RKO (cell line): ENCODE measurements at places on chromosomes 2 and 18.

DNA sequence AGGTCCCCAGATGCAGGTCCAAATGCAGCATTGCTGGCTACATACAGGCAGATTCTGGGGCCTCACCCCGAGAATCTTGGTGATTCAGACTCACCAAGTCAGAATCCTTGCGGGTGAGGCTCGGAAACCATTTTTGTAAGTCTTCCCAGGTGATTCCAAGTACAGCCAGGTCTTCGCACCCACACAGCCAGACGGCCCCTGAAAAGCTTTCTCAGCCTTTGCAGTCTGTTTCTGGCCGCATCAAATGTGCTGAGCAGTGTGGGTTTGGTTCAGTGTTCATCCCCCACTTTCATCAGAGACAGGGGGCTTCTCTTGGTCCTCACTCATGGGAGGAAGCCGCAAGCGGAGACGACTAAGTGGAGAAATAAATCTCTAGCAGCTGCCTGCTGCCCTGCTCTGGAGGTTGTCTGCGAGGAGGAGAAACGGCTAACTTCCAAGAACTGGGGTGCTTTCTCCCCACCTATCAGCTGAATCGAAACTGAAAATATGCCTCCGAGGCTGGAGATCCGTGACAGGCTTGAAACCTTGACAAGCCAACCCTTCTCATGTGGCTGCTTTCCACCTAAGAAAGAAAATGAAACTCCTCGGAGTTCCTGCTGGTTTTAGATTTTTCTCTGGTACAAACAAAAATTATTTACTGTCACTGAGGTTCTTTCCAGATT, 8.9 kb upstream of the TMEM185B start:
- DNase-seq, result no peak

- no peak for DNase-seq
Measured at GRCh38 chr2:224442071-224442967, 40.4 kb upstream of the FAM124B start.

GRCh38 chr18:76459687-76460350, 35.2 kb downstream of the ZNF516 start:
- DNase-seq, result peak; percentile 78

DNA sequence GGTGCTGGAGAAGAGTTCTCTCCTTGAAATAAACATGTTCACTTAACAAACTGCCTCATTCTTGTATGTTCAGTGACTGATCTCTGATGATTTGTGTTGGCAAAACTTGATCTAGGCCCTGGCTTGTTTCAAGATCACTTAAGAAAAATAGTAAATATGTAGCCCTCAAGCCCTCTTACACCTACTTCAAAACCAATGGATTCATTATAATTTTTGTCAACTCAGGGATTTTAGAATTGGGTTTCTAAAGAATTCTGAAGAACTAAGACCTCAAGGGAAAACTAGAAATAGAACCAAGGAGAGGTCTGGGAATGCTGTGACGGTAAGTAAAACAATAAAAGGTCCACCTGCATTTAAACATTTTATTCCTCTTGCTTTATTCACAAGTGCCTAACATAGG, 1731.6 kb upstream of the CELF4 start:
- no peak for DNase-seq

DNA sequence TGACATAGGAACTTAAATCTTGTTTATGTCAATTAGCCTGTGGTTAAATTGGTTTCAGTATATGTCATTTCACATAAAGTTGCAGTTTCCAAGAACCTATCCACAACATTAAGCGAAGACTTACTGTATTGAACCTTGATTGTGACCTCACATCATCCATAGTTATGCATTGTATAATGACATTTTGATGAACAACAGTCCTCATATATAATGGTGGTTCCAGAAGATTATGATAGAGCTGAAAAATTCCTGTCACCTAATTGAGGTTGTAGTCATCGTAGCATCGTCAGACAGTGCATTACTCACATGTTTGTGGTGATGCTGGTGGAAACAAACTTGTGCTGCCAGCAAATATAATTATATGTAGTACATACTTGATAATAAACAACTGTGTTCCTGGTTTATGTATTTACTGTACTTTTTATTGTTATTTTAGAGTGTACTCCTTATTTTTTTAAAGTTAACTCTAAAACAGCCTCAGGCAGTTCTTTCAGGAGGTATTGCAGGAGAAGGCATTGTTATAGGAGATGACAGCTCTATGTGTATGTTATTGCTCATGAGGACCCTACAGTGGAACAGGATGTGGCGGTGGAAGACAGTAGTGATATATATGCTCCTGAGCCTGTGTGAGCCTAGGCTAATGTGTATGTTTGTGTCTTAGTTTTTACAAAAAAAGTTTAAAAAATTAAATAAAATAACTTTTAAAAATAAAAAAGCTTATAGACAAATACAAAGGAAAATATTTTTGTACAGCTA, 56.6 kb downstream of the UBE2E3 start:
- DNase-seq, result peak; percentile 74

GRCh38 chr2:83015900-83016299, 1443.2 kb downstream of the SUCLG1 start:
- DNase-seq, result no peak

DNA sequence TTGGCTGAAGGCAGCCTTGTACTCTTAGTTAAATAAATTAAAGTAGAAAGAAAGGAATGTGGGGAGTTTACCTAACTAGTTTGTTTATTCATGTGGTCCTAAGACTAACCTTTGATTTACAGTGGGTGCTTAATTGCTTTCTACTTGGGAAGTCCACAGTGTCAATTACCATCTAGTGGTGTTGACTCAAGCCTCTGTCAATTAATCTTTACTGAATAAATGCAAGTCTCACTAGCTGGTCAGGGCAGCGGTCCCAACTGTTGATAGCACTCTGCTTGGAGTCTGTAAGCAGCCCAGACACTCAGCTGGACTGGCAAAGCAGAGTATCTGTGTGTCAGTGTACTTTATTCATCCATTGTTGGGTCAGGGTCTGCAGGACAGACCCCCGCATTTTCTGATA, 15.8 kb downstream of the ZNF514 start:
- no peak for DNase-seq

DNA sequence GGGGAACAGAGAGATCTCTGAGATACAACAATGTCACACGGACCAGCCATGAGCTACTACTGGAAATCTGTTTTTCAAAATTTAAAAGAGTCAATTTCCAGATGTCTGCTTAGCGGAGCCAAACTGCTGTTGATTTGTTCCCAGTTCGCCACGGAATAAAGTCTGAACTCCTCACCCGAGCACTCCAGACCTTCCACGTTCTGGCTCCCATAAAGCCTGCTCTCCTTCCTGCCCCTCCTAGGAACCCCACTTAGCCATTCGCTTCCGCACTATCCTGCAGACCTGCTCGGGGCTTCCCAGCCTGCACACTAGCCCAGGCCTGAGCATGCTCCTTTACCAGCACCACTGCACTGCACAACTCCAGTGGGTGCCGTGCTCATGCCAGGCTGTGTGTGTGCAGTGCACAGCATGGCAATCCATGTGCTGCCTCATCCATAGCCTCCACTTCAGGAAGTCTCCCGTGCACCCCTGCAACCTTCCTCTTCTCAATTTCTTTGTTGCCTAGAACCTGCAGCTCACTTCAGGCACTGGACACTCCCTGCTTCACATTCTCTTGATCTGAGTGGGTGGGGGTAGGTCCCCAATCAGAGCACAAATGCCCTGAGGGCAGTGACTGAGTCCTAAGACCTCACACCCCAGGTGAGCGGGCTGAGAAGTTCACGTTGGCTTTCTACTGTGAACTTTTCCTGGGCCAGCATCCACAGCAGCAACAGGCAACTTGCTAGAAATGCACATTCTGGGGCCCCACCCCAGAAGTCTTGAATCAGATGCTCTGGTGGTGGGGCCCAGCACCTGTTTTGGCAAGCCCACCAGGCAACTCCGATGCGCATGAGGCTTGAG, 53.7 kb downstream of the ZBTB7C start:
- DNase-seq, result no peak

DNA sequence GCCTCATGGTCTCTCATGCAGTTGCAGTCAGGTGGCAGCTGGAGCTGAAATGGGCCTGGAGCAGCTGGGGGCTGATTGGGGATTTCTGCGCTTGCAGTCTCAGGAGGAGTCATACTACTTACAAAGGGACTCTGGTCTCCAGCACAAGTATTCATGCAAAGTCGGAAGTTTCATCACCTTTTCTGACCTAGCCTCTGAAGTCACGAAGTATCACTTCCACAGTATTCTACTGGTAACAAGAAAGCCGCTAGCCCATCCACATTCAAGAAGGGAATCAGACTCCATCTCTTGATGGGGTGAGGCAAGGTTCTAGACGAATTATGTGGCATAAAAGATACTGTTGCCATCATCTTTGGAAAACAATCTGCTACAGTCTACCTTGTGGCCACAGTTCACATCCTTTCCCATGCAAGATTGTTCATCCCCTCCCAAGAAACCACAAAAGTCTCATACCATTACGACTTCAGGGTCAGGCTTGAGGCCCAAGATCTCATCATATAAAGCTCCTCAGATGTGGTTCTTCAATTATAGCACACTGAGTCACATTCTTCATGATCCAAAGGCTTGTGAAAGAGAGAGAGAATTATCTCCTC, 95.3 kb downstream of the SMC6 start:
- no peak for DNase-seq

DNA sequence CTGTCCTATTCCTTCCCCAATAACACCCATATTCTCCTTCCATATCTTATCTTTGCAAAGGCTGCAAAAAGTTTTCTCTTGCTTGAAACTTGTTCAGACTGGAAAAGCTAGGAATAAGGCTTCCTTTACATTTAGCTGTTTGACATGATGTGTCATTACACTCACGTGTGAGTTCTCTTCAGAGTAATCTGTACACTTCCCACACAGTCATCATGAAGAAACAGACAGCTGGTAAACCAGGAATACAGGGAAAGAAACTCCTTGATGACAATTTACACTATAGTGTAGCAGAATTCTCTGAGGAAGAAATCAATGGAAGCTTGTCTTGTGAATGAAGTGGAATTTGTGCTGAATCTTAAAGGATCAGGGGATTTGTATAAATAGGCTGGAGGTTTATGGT, 628.6 kb upstream of the CDH2 start:
- DNase-seq, result no peak

- DNase-seq, result no peak
Measured at GRCh38 chr2:144876013-144876412, 356.1 kb upstream of the ZEB2 start.

DNA sequence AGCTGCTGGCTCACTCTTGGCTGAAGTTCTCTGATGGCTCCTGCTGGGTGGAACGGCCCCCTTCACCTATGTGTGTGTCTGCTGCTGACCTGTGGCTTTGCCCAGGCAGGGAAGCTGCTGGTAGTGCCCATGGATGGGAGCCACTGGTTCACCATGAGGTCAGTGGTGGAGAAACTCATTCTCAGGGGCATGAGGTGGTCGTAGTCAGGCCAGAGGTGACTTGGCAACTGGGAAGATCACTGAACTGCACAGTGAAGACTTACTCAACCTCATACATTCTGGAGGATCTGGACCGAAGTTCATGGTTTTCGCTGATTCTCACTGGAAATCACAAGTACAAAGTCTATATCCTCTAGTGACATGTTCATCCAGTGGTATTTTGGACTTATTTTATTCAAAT, 13.9 kb upstream of the UGT1A8 start:
- no peak for DNase-seq

DNA sequence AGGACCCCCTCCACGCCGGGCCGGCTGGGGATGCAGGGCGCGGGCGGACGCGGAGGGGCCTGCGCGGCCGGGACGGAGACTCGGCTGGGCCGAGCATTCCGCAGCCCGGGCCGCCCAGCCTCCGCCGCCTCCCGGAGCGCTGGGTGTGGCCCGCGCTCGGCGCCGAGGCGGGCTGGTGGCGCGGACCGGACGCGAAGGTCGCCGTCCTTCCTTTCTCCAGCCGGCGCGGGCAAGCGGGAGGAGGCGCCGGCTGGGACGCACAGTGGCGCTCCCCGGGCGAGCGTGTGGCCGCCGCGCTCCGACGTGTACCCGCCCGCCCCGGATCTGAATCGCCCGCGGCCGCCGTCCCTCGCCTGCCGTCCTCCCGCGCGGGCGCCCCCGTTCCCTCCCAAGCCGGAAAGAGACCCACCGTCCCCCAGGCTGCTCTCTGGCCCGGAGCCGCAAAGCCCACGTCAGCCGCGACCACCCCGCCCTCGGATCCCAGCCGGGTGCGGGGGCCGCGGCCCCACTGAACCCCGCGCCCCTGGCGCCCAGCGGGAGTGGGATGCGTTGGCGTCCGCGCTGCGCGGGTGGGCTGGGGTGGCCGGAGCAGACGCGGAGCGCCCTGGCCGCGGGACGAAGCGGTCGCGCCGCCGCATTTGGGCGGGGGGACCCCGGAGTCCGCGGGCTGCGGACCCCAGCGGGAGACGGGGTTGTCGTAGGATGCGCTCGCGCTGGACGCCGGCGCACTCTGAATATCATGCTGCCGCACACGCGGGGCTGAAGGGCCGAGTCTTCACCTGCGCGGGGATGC, 634 bp downstream of the SPATS2L start:
- DNase-seq, result peak; percentile 51

DNA sequence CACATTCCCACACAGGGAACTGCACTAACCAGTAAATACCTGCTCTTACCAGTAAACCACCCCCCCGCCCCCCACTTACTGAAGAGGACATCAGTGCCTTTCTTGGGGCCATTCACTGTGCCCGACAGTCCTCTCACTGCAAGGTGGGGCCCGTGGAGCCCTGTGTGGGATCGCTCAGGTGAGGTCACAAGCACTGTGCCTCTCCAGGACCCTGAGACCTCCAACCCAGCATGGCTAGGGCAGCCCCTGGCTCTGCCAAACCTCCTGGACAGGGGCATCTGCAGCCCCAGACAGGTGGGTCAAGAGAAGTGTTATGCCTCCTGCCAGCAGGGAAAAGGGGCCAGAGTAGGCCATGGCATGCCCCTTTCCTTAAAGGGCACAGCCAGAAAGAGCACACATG, 6.7 kb upstream of the NEURL3 start:
- no peak for DNase-seq

GRCh38 chr2:127451981-127452380, 33.8 kb downstream of the PROC start:
- no peak for DNase-seq

DNA sequence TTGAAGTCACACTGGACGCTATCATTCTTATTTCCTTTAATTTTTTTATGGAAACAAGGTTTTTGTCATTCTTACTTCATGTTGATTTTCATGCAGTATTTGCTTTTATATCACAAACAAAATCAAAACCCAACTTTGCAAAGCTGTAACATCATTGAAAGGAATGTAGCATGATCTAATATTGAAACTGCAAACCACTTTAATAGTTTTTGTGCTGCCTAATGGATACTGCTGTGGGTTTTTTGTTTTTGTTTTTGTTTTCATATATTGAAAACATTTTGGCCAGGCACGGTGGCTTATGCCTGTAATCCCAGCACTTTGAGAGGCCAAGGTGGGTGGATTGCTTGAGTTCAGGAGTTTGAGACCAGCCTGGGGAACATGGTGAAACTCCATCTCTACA, 81.6 kb downstream of the MAP2 start:
- DNase-seq, result no peak

- no peak for DNase-seq
Measured at GRCh38 chr2:178199334-178199733, 5.0 kb downstream of the OSBPL6 start.
